ENCODE measurements at places on chromosomes 6 and 20.
A peak's percentile ranks its signal among the peaks of the same experiment; 100 is the strongest.

GRCh38 chr6:73285674-73286283, 22.8 kb upstream of the KHDC1 start:
- DNase-seq = no peak

DNA sequence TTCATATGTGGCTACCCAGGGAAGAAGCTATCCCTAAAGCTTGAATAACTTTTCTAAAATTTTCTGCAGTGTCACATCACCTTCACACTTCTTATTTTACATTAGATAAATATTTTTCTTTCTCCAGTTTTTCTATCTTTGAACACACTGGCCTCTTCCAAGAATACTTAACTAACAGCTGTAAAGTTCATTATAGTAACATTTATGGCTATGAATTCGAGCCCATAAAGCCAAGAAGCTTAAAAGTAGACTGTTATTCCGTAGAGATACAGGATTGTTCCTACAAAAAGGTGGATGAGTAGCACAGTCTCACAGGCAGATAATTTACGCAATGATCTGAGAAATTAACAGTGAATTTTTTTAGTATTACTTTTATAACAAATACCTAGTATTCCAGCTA, 55.7 kb upstream of the BMP5 start:
- no peak for DNase-seq

DNA sequence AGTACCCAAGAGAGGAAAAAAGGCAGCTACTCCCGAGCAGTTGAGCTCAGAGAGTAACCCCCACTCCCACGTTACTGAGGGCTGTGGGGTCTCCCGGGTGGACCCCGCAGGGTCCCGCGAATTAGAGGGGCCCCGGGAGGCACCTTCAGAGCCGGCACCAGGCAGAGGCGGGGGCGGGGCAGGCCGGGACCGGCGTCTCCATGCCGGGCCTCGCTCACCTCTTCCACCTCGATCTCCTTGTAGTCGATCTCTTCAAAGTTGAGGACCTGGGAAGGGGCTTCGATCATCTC, 381 bp downstream of the MAP3K7 start:
- DNase-seq = no peak

GRCh38 chr6:132298344-132298949, 102.8 kb downstream of the MOXD1 start:
- DNase-seq = peak; percentile 32

DNA sequence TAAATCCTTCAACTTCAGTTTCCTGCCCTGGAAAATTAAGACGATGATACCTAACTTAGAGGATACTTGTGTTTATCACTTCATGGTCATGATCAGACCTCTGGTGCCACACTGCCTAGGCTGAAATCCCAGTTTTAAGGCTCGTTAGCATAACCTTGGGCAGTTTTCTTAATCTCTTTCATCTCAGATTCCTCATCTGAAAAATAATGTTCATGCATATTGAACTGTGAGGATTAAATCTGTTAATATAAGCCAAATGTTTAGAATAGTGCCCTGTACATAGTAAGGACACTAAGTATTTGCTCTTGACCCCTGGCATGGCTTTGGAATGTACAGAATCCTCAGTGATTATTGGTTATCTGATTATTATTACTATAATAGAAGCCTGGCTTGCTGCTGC, 79.7 kb downstream of the OGFRL1 start:
- DNase-seq = no peak

GRCh38 chr20:46523108-46523507, 9.7 kb upstream of the ZNF334 start:
- no peak for DNase-seq

DNA sequence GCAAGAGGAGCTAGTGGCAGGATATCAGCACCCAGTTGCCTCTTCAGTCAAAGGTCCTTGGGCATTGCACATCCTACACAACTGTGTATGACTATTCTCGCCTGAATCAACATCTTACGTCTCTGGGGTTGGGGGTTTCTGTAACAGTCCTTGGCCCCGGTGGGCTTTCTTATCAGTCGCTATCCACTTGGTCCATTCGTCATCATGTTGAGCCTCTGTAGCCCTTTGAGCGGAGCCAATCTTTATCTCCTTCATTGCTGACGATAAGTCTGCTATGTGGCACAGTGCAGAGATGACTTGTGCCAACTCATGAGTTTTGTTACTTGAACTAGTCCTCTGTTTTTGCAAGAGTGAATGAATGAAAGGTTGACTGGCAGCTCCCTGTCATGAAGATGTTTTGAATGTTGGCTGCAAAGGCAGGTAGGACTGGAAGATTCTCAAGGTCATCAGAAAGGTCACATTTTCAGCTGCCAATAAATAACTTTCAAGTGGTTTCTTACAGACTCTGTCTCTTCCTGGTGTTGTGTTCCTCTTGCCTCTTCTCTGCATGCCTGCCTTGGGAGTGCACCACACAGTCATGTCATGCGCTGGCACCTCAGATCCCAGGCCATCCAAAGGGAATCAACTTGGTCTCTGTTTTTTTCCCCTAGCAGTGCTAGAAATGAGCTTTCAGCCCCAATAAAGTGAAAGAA, 238.9 kb downstream of the SLC24A3 start:
- no peak for DNase-seq

DNA sequence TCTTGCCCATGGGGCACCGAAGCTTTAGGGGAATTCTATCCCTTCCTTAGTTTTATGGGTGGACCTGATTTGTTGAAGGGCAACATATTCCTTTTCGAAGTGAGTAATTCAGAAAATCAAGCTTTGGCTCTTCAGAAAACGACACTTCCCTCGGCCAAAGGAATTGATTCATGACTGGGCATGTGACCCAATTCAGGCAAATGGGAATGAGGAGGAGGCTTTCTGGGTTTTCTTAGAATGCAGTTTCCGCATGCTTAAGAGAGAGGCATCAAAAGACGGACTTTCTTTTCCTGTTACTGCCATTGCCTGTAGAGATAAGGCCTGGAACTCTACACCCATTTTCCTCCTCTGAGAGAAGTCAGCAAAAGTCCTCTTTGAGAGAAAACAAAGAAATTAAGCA, 179.5 kb downstream of the RFPL4B start:
- DNase-seq = no peak

DNA sequence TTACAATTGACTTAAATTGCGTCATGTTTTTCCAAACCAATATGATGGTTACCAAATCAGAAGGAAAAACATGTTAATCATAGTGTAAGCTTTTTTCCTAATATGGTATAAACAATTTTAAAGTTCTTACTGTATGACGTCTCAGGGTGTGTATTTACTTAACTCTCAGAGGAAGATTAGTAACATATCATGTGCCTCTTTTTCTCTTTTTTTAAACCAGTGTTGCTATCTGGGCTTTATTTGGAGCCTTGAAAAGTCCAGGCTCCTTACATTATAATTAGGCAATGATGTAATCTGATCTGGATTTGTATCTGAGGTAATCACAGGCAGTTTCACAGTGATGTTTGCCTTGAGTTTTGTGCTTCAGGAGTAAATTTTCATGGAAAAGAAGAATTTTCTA, 20.4 kb upstream of the RAB23 start:
- DNase-seq = no peak

- no peak for DNase-seq
Observed at GRCh38 chr6:105873211-105873704, 212.9 kb upstream of the PRDM1 start.
